Activated CD4-positive, alpha-beta T cell treated with anti-CD3 and anti-CD28 coated beads for 1 hour (primary cell): ENCODE measurements at places on chromosomes 4 and X.
A peak's percentile ranks its signal among the peaks of the same experiment; 100 is the strongest.

GRCh38 chr4:38805530-38806145 is 1.0 kb upstream of the TLR1 start:
- DNase-seq = no peak

GRCh38 chr4:185020293-185020808 is 2.1 kb downstream of the HELT start:
- no peak for DNase-seq

GRCh38 chr4:1337376-1337831 is 9.6 kb upstream of the UVSSA start:
- DNase-seq = peak; percentile 46

DNA sequence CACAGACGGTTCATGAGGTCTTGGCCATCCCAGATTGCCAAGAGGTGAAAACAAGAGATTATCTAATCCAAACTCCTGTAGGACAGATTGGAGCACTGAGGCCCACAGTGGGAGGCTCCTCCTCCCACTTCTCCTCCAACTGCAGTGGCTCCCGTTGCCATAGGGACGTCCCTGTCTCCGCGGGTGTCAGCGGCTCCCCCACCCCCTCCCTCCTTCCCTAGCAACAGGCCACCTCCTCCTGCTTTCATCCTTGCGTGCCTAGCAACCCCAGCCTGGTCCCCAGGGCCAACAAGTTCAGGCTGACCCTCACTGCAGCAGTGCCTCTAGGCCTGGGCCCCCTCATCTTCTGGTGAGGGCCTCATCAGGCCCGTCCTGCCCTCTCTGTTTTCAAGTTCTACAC is 6.8 kb upstream of the IQSEC2 start:
- no peak for DNase-seq

- no peak for DNase-seq
These were observed 25.6 kb downstream of the PTTG2 start for GRCh38 chr4:37985730-37986275.

DNA sequence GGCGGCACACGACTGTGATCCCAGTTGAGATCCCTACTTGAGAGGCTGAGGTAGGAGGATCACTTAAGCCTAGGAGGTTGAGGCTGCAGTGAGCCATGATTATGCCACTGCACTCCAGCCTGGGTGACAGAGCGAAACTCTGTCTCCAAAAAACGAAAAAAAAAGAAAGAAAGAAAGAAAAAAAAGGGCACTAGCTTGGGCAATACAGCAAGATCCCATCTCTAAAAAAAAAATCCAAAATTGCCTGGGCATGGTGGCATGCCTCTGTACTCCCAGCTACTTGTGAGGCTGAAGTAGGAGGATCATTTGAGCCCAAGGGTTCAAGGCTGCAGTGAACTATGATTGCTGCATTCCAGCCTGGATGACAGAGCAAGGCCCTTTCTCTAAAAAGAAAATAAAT is 10.7 kb upstream of the KLHL15 start:
- no peak for DNase-seq

DNA sequence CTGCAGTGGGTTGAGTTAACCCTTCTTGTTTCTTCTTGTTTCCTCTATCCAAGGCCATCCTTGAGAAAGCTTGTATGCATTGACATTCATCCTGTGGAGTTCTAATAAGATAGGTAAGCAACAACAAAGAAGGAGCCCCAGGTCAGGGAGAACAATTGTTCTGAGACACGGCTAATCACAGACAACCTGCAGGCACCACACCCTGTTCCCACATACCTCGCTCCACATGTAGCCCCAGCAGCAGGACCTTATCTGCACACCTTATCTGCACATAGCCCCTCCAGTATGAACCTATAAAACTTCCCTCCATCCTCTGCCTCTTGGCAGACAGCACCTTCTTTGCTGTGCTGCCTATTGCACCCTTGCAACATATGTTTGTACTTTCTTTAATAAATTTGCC is 129.1 kb downstream of the MSL3 start:
- DNase-seq = no peak

GRCh38 chrX:107935200-107935599 is 47.0 kb downstream of the TEX13B start:
- DNase-seq = no peak

DNA sequence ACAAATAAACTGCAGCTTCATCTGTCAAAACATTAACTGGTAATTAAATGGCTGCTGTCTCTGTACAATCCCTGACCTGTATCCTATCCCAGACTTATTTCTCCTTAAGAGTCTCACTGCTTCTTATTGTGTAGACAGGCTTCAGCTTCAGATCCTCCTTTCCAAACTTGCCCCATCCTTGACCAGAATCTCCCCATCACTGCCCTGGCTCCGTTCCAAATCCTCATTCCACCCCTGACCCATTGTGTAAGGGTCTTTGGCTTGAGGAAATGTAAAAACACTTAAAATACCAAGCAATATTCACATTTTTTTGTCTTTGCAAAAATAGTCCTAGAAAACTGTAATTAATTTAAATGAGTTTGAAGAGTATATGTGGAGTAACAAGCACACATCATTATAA is 152.6 kb upstream of the VEGFC start:
- DNase-seq = no peak

GRCh38 chr4:83252782-83253405 is 31.7 kb downstream of the COQ2 start:
- peak; percentile 50 for DNase-seq

DNA sequence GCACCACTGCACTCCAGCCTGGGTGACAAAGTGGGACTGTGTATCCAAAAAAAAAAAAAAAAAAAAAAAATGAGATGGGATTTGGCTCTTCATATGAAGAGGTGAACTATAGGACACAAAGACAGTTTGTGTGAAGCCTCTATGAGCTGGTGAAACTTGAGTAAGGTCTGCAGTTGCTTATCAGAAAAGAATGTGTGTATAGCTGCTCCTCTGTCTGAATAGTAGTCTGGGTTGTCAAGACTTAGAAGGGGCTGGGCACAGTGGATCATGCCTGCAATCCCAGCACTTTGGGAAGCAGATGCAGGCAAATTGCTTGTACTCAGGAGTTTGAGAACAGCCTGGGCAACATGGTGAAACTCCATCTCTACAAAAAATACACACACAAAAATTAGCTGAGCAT is 82.8 kb downstream of the ARSF start:
- no peak for DNase-seq

DNA sequence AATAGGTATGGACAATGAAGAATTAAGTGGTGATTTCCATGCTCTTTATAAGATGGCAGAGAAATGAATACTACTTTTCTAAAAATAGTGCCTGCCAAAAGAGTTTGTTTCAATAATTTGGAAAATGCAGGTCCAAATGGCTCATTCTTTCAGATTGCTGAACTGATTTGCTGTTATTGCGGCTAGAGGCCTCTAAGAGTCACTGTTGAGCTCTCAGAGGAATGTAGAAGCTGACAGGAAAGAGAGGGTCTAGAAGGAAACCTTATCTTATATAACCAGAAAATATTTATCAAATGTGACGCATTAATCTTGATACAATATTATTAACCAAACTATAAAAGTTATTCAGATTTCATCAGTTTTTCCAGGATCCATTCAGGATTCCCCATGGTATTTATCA is 65.7 kb upstream of the PAGE1 start:
- DNase-seq = no peak

DNA sequence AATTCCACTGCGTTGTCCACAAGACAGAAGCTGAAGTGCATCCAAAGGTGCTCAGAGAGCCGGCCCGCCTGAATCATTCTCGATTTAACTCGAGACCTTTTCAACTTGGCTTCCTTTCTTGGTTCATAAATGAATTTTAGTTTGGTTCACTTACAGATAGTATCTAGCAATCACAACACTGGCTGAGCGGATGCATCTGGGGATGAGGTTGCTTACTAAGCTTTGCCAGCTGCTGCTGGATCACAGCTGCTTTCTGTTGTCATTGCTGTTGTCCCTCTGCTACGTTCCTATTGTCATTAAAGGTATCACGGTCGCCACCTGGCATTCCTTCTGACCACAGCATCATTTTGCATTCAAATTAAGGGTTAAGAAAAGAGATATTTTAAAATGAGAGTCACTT is 115.5 kb downstream of the NFKB1 start:
- DNase-seq = no peak

GRCh38 chrX:150240643-150240970 is 122.5 kb upstream of the MAMLD1 start:
- DNase-seq = no peak

DNA sequence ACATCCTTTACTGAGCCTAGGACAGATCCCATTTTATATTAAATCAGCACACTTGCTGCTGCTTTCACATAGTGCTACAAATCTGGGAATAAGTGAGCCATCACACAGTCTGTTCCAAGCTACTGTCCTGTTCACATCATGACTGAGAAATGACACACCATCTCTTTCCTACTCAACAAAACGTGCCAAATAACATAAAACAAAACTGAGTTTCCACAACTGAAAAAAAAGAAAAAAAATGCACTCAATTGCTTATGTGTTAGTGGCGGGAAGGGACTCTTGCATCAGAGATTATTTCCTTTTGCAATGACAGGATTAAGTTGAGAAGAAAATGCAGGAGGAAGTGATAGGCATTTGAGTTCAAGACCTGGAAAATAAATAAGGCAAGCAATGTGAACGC is 109.0 kb downstream of the SHROOM4 start:
- DNase-seq = no peak

DNA sequence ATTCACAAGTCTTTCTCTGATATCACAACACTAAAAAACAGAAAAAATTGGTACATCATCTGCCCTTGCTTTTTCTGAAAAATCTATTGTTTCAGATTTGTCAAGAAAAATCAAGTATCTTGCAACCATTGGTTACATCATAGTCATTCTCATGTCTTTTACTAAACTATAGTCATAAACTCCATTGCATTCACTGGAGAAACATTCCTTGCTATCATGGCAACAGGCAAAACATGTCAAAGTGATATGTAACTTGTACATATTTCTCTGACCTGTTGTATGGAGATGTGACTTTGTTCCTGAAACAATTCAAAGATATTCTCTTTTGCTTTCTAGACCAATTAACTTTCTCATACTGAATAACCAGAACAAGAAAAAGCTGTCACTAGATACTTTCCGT is 121.9 kb upstream of the ANK2 start:
- no peak for DNase-seq

GRCh38 chr4:29581457-29581856 is 1138.7 kb upstream of the PCDH7 start:
- DNase-seq = no peak
